IPS DF 6.9 (cell line): ENCODE measurements at places on chromosomes 2 and 18.

DNA sequence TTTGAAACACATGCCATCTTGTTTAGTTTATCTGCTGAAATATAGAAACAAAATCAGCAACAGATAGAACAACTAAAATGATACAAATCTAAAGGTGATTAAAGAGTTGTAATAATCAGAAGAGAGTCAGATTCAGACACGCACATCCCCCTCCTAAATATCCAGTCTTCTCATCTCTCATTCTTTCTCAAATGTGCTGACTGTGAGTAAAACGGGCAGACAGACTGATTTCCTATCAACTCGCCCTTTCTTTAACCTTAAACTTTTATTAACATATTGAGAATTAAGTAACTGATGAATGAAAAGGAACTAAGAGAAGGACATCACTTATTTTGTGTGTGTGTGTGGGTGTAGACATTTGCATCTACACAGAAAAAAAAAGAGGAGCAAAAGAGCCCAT, 34.6 kb upstream of the SPP2 start:
- DNase-seq, result no peak

- DNase-seq, result no peak
Observed at GRCh38 chr2:25215232-25215631, 46.9 kb upstream of the POMC start.

DNA sequence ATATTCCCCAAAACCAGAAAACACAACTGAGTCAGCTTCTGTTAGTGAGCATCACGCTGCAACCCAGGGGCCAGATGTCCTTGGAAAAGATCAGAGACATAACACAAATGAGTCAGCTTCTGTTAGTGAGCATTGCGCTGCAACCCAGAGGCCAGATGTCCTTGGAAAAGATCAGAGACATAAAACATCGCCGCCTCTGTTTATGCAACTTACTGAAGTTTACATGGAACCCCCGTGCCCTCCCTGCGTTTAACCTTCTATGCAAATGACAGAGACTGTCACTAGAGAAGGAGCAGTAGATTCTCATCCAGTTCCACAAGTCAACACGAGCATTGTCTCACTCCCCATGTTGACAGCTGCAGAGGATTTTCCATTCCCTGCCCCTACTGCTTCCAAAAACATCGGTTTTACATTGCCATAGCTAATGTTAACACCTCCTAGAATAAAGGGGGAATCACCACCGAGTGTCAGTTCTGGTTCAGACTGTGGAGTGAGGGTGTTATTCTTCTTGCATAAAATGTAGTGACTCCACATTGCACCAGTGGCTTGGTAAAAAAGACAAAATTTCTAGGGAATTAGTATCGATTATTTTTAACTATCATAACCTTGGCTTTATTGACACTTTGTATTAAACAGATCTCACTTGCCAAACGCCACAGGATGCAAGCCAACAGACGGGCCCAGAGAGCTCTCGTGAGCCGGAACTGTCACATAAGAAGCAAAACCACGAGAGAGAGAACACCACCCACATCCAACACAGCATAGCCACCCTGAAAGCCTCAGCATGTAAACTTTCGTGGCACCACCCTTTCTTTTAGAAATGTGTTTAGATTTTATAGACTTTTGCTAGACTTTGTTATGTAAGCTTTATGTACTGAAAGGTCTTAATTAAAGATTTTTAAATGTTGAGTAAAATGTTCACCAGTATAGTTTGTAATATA, 87.7 kb downstream of the SH3YL1 start:
- no peak for DNase-seq

GRCh38 chr18:65721619-65722018, 29.2 kb upstream of the CDH7 start:
- DNase-seq, result no peak

- DNase-seq, result no peak
Observed at GRCh38 chr18:75201282-75202270, 7.4 kb downstream of the PTGR3 start.

- no peak for DNase-seq
Observed at GRCh38 chr2:56505885-56506284, 322.1 kb downstream of the CCDC85A start.

GRCh38 chr2:147223119-147223518, 621.7 kb upstream of the ACVR2A start:
- no peak for DNase-seq

GRCh38 chr2:73902284-73902683, 9.5 kb downstream of the ACTG2 start:
- DNase-seq, result no peak

DNA sequence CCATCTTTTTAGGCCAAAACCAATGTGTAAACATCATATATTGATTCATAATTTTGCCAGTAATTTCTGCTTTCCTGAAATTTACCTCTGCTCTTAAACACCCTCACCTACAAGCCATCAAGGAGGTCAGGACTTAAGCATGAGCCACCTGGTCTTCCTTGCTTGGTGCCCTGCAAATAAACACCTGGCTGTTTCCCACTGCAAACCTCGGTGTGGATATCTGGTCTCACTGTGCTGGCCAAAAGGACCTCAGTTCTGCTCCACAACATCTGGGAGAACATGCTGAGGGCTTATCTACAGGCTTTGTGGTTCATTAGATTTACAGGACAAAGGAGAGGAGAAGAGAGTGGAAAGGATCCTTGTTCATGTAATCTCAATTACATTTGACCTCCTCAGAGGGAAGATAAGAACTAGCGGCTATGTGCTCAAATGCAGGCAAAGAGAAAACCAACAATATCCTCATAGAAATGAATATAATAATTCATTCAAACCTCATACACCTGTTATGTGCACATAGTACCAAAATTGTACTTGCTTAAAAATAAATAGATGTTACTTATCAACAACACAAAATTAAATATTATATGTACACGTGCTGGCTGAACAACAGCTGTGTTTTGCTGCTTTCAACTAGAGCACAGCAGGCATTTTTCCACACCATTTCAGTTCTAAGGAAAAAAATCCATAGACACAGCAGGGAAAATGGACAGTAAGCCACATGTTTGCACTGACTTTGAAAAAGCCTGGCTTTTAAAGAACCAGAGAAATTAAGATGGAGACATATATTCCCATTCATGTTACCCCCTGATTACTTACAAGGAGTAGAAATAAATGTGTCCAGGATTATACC, 465.1 kb downstream of the LPIN1 start:
- DNase-seq, result no peak

GRCh38 chr2:2699121-2699505, 368.0 kb upstream of the MYT1L start:
- no peak for DNase-seq

- no peak for DNase-seq
Observed at GRCh38 chr2:141242008-141242407, 888.8 kb downstream of the LRP1B start.

DNA sequence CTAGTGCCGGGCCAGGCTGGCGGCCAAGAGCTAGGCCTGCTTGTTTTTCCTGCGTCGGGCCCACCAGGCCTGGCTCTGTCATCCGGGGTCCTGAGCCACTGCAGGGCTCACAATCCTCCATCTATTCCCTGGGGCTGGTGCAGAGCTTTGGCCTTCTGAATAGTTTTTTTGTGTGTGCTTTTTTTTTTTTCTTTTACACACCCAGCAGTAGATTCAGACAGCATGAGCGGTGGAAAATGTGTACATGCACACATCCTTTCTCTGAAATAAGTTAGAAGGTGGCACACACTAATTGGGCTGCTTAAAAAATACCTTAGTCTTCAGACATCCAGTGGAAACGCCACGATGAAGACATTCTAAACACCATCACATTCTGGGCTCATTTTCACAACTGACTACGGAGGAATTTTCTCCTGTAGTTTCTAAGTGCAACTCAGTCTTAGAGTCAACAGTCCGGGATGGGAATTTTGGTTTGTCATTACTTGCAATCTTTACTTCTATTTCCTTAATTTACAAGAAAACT, 6.1 kb downstream of the ZFP36L2 start:
- DNase-seq, result no peak

DNA sequence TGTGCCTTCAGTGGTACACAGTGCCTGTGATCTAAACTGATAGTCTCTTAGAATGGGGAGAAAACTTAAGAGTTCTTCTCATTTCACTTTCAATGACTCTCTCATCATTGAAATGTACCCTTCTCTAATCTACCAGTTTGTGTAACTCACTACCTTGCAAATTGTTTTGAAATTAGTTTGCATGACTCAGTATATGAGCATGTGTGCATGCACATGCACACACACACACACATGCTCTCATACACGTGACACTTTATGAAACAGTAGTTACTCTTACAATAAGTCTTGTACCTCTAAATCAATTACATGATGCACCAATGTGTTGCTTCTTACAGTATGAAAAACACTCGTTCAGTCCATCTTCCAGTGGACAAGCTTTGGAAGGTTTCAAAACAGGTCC, 10.6 kb downstream of the LYPD6B start:
- DNase-seq, result no peak

GRCh38 chr2:9799011-9799596, 44.2 kb upstream of the TAF1B start:
- no peak for DNase-seq

DNA sequence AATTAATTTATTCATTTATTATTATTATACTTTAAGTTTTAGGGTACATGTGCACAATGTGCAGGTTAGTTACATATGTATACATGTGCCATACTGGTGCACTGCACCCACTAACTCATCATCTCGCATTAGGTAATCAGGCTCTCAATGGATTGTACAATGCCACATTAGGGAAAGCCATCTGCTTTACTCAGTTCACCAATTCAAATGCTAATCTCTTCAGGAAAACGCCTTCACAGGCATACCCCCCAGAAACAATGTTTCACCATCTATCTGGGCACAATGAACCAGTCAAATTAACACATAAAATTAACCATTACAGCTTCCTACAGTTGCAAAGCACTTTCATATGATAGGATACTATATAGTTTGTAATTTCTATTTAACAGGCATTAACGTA, 84.8 kb upstream of the DNAJC10 start:
- no peak for DNase-seq

GRCh38 chr2:128411431-128411830, 92.8 kb upstream of the HS6ST1 start:
- no peak for DNase-seq

DNA sequence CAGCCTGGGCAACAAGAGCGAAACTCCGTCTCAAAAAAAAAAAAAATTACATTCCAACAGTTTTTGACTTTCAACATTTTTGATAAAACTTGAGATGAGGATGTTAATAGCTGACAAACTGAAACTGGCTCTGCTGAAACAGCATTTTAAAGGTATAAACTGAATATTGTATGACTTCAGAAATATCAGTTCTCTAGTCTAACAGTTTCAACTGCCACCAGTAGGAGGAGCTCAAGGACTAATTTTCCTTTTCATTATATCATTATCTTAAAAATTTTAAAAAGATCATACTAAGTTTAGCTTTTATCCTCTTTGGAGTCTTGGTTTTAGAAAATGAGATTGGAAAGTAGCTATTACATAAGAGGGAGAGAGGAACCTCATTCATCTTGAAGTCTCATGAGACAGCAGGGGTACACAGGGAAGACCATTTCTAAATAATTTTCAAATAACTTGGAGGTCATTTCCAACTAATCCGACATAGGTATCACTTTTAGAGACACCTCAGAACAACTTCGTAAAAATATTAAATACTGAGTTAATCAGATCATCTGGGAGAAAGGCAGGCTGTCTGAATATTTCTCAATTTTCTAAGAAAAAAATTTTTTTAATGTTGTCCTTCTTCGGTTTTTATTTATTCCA, 37.6 kb upstream of the MCM6 start:
- no peak for DNase-seq

DNA sequence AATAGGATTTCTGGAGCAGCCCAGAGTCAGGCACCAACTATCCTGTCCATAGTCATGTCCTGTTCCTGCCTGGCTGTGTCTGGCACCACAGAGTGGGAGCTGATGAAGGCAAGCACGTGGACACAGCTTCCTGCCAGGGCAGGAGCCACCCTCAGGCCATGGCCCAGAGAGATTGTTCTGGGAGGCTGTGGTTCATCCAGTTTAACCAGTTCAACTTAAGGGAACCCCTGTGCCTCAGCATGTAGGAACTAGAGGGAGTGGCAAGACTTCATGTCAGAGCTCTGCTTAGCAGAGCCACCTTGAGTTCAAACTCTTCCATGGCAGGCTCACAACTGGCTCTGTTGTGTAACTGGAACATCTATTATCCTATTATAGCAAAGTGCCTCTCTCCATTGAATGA, 73.2 kb upstream of the NCKAP5 start:
- peak; percentile 27 for DNase-seq
